ENCODE measurements at places on chromosomes 3 and 15.

DNA sequence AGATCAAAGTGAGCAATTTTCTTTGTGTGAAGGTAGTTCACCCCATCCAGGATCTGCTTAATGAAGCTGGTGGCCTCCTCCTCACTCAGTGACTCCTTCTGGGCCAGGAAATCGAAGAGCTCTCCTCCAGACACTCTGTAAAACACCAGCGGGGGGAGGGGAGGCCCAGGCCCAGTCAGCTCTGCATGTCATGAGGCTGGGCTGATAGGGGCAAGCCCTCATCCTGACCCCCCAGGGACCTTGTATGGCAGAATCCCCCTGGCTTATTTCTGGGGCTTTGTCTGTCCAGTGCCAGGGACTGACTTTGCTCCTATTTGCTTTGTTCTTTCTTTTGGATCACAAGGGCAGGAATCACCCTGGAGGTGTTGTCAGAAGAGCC lies 74.9 kb downstream of the DAPK2 start:
- DNase-seq, result no peak

DNA sequence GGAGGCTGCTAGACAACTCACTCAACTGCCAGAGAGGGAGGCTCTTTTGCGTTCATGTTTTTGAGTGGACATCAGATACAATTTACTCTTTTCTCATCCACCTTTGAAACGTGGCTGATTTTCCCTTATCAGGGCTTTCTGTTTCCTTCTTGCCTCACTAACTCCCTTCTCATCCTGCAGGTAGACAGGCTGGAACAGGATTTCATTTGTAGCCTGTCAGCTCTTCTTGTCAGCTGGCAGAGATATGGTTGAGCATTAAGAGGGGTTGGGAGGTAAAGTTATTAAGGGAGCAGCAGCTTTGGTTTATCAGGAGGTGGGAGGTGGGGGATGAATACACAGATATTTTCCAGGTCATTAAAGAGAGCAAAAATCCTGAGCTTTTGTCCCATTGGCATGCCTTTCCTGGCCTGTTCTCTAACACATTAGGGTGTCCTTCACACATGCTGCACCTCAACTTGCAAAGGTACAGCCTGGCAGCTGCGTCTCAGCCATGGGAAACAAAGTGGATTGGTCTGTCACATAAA lies 73.5 kb downstream of the PPM1L start:
- DNase-seq, result no peak

DNA sequence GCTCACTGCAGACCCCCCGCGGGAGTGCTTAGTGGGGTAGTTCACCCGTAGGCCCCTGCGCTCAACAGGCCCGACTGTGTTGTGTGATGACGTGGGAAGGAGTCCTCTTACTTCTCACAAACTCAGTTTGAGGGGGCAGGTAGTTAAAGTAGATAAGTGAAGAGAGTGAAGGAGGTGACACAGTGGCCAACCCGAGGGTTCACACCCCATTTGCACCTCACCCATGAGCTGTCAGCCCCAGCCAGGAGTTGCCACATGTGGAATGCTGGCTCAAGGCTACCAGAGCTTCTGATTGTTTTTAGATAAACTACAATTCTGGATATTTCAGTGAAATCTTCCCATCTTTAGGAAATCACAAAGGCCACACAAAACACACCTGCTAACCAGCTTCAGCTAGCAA lies 64.1 kb upstream of the ABHD17C start:
- DNase-seq, result no peak

- DNase-seq, result no peak
Observed at GRCh38 chr3:137692803-137693431, 71.2 kb upstream of the SOX14 start.

DNA sequence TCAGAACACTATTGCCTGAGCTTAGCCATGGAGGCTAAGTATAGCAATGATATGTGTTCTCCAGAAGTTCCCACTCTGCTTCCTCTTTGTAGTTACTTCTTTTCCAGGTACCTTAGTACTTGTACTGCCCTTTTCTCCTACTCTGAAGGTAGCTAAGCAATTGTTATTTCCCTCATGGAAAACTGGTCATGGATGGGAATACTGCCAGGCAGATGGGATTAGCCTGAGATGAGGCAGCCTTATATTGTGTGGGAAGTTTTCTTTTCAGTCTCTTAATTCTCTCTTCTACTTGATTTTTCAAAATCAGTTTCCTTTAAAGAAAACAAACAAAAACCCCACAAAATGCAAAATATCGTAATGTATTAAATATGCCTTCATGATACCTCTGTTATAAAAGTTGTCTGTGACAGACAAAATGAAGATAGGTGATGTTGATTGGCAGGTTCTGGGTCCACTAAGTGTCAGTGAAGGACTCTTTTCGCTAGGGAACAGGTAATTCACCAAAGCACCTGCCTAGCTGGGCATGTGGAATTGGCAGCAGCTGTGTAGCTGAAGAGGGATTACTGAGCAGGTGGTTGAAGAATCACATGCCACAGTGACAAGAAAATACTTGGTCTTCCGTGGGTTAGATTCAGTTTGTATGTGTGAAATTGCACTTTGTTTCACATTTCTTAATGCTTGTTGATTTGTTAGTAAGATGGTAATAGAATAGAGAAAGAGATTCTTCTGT lies 4.1 kb downstream of the ZNF609 start:
- DNase-seq, result peak; percentile 37

- DNase-seq, result no peak
Observed at GRCh38 chr15:77031376-77032050, 36.6 kb downstream of the PSTPIP1 start.

- no peak for DNase-seq
Observed at GRCh38 chr3:69433969-69434325, 48.1 kb upstream of the FRMD4B start.

DNA sequence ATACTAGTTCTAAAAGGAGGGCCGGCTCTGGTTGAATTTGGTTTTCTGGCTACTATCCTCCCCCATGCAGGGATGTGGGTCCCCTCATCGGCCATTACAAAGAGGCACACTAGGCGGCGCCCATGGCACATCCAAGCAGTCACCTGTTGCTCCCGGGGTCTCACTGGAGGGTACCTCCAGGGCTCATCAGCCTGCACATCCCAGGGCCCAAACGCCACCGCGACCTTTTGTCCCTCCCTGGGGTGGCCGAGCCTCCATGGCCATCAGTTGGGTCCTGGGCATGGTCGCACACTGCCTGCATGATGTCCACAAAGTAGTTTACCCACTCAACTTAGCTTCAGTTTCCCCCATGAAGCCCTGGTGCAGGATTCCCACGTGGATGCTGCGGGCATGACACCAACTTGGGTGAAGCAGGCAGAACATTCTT lies 28.3 kb downstream of the IDH3A start:
- DNase-seq, result no peak

DNA sequence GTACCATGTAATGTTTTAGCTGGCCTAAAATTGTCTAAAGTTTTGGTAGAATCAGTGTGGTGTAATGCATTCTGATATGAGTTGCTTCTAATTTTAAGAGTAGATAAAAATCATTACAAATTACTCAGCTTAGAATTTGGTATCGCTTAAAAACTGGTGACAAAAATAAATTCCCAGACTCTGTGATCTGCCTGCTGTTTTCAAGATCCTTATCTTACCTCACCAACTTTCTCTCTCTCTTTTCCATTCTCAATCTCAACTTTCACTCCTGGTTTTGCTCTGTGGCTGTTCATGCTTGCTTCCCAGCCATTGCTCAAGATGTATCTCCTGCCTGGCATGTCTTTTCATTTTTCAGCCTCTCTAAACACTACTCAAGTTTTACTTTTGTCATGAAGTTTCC lies 45.7 kb downstream of the TCF12 start:
- no peak for DNase-seq

DNA sequence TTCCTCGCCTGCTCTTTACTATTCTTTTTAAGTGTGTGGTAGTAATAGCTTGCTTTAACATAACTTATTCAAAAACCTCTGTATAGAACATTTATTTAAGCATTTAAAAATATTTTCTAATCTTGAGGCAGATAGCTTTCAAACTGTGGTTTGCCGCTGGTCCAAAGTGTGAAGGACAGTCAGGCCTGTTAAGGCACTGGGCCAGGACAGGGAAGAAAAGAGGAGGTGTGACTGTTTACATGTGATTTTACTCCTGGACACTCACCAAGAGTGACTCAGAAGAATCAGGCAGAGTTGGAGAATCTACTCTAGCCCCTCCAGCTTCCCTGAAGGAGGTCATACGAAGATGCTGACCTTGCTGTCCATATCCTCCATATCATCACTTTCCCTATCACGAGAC lies 44.7 kb downstream of the CEP152 start:
- no peak for DNase-seq

DNA sequence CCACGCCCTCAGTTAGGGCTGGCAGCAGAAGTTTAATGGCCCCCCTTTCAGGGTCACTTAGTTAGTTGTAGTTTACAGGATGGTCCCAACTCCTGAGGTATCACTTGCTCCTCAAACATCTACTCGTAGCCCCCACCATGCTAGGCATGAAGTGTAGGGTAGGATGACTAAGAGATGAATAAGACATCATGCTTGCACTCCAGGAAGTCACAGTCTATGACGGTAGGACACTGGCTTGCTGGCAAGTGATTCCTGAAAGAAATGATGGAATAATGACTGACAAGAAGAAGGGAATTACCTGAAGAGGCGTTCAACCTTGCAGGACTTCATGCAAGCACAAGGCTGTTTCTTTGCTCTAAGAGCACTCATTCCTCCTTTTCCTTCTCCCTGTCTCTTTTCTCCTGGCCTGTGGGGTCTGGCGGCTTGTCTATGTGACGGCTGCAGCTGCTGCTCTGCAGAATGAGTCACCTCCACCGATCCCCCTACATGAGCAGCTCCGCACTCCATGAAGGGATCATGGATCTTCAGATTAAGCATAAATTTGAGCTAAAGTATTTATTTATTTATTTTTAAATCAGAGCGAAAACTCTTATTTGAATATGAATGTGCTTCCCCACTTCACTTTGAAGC lies 82.9 kb upstream of the BOC start:
- DNase-seq, result no peak

DNA sequence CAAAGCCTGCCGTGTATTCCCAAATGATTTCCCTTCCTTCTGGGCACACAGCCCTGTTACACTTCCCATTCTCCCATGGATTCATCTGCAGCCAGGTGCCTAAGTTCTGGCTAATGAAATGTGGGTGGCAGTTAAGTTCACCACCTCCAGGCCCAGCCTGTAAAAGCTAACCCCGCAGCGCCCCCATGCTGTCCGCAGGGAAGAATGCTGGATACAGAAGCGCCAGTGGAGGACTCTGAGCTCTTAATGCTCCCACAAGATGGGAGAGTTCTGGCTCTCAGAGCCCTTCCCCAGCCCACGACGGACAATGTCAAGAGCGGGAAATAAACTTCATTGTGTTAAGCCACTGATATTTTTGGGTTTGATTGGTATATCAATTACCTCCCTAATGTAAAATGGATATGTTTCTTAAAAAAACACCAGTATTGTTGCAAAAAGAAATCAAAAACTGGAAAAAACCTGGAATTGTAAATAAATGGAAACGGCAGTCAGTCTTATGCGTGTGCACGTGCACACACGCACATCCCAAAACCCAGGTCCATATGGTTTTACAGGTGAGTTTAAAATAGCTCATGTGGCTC lies 37.7 kb upstream of the FGD5 start:
- DNase-seq, result peak; percentile 0

- no peak for DNase-seq
Observed at GRCh38 chr3:113079218-113079961, 88.6 kb downstream of the GTPBP8 start.

DNA sequence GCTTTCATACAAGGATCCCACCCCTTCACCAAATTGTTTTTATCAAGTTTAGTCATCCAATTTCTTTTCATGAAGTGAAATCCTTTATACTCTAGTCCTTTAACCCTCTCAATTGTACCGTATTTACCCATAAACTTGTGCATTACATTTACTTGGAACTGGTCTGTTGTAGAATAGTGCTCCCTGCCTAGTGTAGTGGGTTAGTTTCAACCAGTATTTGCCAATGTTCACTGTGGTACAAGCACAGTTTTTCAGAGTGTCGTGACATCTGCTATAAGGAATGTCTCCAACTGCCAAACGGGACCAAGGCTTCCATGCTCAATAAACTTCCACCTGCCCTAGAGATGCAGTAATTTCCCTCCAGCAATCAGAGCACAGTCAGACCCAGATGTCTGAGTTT lies 211.9 kb downstream of the KCNAB1 start:
- DNase-seq, result no peak

GRCh38 chr15:26866298-26867199 lies at the start of gene GABRA5:
TSS of gene GABRA5 (plus strand) at chr15:26867062. CDS start at chr15:26869249, 2,187 bp downstream.
- no peak for DNase-seq

DNA sequence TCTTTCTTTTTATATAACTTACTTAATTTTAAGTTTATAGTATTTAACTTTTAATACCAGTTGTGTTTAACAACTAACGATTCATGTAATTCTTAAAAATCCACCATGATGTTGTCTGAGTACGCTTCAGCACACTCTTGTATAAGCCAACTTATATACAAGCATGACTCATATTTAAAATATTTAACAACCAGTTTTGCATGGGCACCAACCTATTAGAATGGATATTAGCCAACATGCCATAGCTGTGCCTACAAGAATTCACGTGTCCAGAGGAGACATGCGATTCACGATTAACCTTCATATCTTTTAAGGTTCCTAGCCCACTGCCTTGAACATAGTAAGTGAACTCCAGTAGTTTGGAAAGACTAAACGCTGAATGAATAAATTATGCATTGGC lies 1023.2 kb downstream of the TBL1XR1 start:
- DNase-seq, result no peak

DNA sequence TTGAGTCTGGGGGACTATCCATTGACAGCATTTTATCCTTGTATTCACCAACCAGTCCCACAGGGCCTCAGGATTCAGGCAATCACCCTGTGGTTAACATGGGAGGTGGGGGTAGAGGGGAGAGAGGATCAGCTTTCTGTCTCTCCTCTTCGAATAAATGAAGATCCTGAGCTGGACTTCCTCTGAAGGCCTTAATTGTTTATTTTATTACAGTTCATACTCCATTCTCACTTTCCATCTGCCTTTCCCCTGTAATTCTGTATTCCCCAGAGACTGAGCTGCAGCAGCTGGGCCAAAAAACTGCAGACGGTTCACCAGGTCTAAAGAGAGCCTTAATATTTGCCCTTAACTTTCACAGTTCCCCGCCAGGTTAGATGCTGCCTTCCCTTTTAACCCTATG lies 11.9 kb downstream of the TAGLN3 start:
- DNase-seq, result peak; percentile 88

- DNase-seq, result no peak
Observed at GRCh38 chr3:64129581-64129980, 95.7 kb downstream of the PRICKLE2 start.

GRCh38 chr3:115671761-115672455 lies 48.6 kb downstream of the GAP43 start:
- no peak for DNase-seq

DNA sequence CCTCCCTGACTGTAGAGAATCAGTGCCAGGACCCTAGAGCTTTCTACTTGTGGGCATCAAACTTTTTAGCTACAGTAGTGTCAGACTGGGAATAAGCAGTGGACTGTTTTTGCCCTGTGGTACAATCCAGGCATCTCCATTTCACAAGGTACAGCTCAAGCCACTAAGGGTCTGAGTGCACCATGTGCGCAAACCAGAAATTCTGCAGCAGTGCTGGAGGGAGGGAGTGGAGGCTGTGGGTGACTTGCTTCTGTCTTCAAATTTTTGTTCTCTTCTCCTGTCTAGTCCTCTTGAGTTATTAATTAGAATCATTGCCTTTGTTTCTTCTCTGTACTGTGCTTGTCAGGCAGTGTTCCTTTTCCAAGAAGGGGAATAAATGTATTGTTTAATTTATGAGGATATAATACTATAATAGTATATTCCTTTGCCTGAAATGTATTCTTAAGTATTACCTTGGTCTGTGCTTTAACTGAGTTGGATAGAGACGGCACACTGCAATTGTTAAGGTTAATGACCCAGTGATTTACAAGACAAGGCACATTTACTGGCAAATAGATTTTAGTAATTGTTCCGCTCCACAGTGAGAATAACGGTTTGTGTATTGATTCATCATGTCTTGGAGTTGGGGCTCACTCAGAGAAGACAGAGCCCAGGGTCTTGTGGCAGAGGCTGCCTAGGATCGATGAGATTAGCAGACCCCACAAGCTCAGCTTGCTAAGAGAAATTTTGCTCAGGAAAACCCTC lies 390.6 kb upstream of the CFAP20DC start:
- no peak for DNase-seq
